ENCODE measurements at places on chromosomes 16 and 17. TPM values are rescaled to one million over a fixed set of nuclear protein-coding genes. Genes with fewer than 3 reads are reported as not detected.

DNA sequence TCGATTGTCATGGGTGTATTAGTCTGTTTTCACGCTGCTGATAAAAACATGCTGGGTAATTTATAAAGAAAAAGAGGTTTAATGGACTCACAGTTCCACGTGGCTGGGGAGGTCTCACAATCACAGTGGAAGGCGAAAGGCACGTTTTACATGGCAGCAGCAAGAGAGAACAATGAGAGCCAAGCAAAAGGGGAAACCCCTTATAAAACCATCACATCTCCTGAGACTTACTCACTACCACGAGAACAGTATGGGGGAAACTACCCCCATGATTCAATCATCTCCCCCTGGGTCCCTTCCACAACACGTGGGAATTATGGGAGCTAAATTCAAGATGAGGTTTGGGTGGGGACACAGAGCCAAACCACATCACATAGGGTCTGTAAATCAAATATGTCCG lies 167.4 kb upstream of the XYLT1 start:
- no peak for DNase-seq

DNA sequence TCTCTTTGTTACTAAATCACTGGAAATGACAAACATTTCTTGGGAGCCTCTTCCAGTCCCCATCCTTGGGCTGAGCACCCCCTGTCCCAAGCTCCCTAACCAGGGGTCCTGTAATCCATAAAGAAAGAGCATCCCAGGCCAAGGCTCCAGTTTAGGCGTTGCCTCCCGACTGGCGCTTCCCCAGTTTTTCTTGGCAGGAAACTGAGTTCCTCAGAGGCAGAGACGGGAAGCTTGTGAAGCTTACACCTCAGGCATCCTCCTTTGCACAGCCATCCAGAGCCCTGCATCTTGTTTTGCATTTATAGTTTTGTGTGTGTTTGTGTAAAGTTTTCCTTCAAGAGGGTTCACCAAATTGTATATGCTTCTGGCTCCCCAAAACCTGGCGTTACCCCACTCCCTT lies 7.1 kb downstream of the COPZ2 start:
- no peak for DNase-seq

- DNase-seq: no peak
These were observed 21.1 kb downstream of the PIPOX start for GRCh38 chr17:29063992-29064391.

Gene TMEM235
- not detected for total RNA-seq

Gene ABCA8
- total RNA-seq: 35.5 TPM

Gene ITGAD
- total RNA-seq: not detected
